ENCODE measurements at places on chromosomes 1 and 21.

DNA sequence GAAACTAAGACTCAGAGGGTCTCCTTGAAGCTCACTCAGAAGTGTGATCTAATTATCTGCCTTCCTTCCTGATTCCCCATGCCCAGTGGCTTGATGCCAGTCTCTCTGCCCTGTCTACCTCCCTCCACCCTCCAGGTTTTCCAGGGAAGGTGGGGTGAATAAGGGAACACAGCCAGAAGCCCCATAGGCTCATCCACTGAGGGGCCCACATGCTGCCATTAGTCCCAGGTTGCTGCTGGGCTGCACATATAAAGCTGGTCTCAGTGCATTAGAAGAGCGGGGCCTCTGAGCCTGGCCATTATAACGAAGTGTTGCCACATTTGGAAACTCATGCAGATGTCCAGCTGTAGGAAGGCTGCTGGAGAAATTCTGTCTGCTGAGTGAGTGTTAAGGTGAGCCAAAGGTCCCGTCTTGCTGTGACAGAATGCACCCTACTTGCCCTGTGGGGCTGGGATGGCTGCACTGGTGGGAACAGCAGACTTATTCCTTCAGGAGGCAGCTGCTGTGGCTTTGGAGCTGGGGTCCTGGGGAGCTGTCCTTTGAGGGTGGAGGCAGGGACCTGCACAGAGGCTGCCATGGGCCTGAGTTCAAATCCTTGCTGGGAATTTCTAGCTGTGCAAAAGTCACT, 2.9 kb downstream of the ADORA1 start:
- DNase-seq: no peak

GRCh38 chr1:43363283-43363934, 4.4 kb downstream of the ELOVL1 start:
- DNase-seq: no peak

DNA sequence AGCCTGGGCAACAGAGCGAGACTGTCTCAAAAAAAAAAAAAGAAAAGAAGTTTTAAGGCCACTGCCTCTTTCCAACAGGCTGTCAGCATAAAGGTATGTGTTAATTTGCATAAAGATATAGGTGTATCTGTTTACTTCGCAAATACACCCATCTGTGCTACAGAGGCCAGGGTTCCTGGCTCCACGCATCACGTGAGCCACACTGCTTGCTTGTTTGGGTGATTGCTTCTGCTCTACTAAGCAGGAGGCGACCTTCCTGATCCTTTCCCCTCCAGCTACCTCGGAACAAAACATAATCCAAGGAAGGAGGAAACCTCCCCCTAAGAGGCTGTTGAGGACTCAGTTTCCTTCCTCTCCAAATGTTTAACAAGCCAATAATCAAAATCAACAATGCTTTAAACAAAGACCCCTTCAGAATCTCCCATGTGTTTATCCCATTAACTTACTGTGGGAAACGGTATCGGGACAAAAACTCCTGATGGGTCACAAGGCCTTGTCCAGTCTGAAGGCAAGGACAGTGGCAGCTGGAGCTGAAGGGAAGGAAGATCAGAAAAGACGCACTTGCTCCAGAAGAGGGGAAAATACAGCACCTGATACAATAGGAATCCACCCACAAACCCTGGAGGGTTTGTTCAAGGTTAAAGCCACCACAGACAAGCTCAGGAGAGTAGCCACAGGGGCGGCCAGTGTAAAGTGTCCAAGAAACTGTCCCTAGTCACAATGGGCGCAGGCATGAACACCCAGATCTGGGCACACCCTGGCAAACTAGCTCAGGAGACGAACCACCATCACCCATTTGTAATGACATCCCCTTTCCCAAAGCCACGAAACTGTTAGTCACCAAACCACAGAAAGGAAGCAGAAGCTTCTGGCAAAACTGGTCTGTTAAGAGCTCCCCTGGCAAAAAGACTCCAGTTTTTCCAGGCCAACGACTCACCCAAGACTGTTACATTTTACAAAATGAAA, 17.2 kb downstream of the CTNNBIP1 start:
- peak; percentile 43 for DNase-seq

DNA sequence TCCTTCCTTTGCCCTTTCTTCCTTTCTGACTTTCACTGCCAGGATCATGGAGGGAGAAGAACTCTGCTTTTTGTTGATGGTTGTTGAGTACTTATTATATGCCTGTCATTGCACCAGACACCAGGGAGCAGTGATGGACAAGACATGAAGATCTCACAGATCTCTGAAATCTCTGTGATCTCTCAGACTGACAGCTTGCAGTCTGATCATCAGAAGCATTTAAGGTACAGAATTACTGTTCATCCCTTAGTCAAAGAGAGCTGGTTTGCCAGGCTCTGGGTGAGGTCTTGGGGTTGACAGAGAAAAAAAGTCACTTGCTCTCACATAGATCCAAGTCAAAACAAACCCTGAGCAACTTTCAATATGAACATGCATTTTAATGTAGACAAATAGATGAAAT, 299.5 kb upstream of the FMN2 start:
- DNase-seq: no peak

DNA sequence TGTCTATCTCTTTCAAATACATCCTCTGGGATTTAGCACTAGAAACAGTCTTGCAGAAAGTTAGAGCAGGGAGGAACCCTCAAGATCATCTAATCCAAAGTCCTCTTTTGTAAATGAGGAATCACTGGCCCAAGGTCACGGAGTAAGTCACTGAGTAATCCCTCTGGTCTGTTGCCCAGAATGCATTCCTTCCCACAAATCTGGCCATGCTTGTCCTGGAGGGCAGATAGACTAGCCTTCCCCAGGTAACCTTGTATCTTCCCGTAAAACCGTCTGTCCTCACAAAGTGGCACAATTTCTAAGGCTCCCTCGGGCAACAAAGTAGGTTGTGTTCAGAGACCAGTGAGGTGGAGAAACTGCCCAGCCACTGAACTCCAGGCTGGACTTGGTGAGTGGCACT, 46.2 kb downstream of the DDR2 start:
- no peak for DNase-seq

DNA sequence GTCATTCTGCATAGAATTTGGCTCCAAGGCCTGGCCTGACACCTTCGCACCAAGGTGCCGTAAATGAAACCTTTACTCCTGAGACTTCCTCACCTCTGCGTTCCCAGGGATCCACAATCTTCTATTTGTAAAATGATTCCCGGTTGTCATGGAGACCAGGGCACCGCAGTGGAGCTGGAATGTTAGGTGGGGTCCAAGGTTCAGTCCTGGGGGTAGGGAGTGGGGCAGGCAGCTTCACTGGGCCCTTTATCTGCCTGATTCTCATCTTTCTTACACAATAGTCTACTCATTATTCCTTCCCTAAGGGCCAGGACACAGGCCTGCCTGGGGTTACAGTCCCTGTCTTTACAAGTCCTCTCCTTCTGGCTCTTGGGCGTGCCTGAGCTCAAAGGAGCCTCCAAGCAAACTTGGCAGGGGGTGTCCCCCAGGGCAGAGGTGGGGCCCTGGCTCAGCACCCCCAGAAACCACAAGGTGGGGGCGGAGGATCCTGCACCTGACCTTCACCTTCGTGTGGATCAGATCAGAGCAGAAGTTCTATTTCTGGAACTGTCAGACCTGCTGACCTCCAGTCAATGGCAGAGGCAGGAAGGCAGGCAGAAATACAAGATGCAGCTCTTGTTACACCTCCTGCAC, 51.1 kb downstream of the RIPK4 start:
- no peak for DNase-seq
